ENCODE measurements at places on chromosomes 1 and 21.

- no peak for DNase-seq
These were observed 3.8 kb downstream of the AIRE start for GRCh38 chr21:44289381-44290010.

- no peak for DNase-seq
These were observed 204.8 kb upstream of the ADAMTS5 start for GRCh38 chr21:27171707-27172106.

DNA sequence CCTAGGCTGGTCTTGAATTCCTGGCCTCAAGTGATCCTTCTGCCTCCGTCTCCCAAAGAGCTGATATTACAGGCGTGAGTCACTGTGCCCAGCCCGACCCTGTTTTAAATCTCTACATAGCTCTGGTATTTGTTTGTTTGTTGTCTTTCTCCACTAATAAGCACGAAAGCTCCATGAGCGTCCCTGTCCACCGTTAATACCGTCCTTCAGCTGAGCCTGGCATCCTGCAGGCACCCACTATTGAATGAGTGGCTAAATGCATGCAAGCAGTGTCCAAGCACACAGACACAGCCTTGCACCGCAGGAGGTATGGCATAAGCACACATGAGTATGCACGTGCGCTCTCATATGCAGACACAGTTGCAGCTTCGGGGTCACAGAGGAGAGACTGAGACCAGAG is 4.5 kb upstream of the COL16A1 start:
- no peak for DNase-seq

DNA sequence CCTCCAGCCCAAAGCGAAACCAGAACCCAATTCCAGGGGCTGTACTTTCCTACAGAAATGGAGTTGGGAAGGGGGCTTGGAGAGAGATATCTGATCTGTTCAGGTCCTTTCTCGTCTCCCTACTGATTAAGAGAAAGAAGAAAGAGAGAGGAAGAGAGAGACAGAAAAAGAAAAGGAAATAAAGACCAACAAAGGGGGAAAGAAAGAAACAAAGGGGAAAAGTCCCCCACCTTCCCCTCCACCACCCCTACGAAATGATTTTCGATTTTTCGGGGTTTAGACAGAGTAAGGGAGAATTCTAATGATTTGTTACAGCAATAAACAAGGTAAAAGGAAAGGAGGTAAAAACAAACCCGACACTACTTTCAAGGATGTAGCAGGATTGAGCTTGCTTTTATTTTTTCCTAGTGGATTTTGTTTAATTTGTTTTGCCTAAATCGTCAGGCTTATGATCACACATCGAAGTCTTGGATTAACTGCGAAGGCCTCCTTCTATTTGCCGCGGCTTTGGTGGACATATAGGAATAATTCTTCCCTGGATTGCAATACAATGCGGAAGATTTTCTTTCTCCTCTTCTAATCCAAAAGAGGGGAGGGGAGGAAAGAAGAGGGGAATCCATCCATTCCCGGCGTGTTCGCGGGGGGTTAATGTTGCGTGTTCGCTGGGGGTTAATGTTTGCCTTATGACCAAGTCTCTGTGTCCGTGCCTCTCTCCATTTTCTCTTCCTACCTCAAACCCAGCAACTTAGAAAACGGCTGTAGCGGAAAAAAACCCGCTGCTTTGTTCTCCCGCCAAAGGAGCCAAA is 1.9 kb downstream of the TAL1 start:
- no peak for DNase-seq

DNA sequence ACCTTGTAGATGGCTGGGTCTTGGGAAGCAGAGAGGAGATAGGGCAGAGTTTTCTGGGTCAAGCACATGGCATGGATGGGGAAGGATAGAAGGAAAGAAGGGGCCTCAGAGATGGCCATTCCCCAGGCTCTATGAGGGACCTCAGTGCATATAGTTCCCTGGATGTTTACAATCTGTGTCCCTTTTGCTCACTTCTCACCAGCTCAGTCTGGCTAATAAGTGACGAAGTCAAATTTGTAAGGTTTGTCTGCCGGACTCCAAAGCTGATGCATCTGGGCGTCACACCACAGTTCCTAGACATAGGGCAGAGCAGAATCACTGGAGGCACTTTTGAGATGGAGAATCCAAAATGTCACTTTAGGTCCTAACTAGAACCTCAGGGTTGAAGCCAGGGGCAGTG is 416.4 kb upstream of the PROX1 start:
- no peak for DNase-seq

DNA sequence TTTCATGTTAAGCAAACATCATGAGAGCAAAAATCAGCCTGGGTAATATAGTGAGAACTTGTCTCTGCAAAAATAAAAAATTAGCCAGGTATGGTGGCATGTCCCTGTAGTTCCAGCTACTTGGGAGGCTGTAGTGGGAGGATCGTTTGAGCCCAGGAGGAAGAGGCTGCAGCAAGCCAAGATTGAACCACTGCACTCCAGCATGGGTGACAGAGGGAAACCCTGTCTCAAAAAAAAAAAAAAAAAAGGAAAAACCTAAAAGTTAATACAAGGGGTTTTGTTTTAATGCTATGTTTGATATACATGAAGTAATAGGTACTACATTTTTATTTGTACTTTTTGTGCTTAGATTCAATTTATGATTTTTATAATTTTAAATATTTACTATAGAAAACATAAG is 27.1 kb upstream of the SLC35A3 start:
- DNase-seq: no peak

DNA sequence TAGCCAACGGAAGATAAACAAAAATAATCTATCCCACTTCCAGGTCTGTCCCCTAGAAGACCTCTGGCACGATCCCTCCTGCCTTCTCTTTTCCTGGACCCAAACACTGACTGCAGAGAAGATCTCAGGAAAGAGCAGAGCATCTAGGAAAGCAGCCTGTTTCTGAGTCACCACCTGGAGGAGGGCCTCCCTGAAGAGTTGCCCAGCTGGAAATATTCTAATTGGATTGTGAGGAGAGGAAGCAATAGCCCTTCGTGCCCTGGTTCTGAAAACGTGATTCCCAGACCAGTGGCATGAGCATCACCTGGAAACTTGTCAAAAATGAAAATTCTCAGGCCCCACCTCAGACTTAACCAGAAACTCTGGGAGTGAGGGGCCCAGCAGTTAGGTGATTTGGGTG is 411.1 kb downstream of the SETD4 start:
- no peak for DNase-seq

- DNase-seq: no peak
These were observed 124.3 kb upstream of the ESRRG start for GRCh38 chr1:216847397-216848036.

DNA sequence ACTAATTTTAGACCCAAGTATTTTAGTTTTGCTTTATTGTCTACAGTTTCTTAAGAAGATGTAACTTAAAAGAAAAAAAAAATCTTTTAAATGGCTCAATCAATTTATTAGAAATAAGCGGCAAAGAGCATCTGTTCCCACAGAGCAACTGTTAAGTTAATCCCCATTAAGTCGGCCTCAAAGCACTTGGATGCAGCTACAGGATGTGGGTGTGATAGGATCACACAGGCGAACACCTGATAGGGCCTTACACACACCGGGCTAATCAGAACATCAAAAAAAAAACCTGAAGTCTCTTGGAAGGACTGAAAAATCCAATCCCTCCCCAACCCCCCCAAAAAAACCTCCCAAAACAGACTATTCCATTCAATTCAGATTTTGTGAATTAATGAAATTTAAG is 23.0 kb downstream of the APP start:
- no peak for DNase-seq

DNA sequence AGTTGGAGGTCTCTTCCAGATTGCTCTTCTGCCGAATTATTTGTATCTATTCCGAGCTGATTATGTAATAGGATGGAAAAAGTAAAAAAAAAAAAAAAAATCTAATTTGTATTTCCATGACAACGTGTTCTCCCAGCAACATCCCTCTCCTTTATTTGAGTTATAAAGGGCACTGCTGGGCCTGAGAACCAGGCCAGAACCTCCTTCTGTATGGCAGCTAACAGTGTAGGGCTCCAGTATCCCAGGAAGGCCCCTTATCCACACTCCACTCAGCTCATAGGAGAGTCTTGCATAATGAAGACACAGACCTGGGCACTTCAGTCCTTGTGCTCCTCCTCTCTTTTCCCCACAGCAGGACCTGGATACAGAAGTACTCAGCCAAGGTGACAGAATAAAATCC is 3.7 kb upstream of the IPO9 start:
- DNase-seq: no peak

DNA sequence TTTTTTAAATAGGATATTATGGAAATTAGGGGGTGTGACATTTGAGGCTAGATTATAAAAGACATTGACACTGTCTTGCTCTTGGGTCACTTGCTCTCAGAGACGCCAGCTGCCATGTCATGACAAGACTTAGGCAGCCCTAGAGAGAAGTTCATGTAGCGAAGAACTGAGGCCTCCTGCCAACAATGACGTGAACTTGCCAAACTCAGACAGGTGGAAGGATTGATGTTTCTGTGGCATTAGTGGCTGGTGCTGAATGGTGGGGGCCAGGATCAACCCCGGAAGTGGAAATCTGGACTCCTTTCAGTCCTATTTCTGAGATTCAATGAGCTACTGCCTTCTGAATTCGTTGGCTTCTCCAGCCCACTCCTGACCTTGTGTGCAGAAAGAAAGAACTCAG is 14.7 kb downstream of the NCF2 start:
- DNase-seq: no peak

DNA sequence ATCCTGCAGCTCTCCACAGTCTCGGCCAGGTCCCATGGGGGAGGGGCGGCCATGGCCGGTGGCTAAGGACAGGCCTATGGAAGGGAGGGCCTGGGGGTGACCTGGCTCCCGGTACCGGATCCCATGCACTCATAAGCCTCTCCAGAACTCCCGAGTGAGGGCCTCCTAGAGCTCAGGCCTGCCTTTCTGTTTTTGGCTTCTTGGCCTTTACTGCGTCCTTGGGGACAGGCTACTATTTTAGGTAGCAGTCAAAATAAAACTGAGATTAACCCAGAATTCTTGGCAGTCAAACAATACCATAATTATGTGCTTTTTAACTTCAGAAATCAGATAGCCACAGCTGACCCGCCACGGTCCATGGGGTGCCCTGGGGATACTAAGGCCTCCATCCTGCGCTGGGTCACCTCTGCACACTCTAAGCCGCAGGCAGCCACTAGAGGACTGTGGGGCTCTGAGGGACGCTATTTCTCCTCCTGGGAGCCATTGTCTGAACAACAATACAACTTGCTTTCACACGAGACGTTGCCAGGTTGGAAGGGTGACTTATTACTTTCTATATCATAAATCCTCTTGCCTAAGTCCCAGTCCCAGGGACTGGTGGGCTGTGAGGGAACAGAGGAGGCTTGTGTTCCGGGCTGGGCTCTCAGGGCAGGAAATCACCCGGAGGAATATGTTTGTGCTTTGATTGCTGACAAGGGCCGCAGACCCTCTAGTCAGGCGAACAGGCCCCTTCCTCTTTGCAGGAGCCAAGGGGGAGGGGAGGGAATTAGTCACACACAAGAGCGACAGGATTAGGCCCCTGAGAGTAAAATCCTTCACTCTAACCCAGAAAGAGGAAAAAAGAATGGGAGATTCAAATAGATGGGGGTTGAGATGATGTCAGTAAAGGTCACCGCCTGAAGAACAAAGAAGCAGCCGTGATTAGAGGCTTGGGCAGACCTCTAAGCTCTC is 40.7 kb upstream of the BCAR3 start:
- DNase-seq: no peak

- DNase-seq: peak; percentile 76
These were observed 10.5 kb upstream of the RNPC3 start for GRCh38 chr1:103514920-103515503.

DNA sequence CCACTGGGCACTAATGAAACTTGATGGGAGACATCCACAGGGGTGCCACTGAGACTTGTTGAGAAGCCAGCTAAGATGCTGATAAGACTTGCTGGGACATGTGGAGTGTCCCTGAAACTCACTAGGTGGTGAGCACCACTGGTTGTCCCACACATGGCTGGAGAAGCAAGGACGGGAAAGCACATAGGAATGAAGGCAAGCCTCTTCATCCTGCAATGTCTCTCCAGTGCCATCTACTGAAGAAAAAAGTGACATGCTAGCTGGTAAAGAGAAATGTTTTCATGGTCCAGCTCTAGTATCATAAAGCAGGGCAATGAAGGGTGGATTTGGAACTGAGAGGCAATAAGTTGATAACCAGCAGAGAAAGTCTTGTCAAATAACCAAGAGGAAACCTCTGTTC is 283.0 kb downstream of the PAPPA2 start:
- DNase-seq: no peak

DNA sequence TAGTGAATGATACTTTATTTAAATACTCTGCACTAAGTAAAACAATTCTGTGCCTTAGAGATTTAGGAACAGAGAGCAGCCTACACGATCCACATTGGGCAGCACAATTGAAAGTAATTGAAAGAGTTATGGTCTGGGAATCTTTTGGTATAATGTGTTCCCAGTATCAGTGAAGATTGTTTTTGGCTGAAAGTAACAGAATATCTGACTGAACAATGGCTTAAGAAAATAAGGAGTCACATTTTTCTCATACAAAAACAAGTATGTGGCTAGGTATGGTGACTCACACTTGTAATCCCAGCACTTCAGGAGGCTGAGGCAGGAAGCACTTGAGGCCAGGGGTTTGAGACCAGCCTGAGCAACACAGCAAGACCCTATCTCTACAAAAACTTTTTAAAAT is 306.2 kb downstream of the NFIA start:
- no peak for DNase-seq

DNA sequence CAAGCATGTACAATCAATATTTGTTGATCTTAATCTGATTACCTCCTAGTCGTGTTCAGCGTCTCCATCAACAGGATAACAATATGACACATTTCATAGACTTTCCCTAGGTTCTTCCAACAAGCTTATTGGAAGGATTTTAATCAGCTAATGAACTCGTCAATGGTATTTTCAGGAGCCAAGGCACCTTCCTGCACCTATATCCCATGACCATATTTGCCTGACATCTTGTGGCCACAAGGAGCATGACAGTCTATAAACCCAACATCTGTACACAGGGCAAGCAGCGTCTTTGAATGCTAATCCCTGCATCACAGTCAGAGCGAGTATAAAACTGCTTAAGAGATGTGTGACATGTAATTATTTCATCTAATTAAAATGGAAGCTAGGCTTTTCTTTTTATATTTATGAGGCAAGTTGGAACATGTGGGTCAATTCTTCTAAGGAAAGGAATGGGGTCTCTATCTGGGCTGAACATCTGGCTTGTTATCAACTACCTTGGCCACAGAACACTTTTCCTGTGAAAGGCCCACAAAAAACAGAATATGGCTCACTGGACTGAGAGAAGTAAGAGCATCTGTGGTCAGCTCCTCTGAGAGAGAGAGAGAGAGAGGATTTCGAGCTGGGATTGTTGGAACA is 388.8 kb downstream of the NTNG1 start:
- peak; percentile 46 for DNase-seq

DNA sequence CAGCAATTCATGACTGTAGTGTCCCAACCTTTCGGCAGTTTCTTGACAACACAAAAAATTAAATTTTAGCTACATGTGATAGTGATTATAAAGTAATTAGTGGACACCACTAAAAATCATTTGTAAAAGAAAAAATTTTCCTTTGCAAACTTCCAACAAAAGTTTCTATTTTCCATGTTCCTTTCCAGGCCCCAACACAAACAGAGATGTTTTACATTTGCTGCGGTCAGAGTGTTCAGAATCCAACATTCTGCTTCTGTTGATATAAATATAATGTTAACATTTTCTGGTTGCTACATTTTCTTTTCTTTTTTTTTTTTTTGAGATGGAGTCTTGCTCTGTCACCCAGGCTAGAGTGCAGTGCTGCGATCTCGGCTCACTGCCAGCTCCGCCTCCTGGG is 54.9 kb upstream of the WLS start:
- DNase-seq: no peak

- no peak for DNase-seq
These were observed 59.3 kb upstream of the GJB5 start for GRCh38 chr1:34695580-34695979.

All from suppressor macrophage treated with lipopolysaccharide for 4 hours (primary cell).